ENCODE measurements at places on chromosomes 2 and 18.

GRCh38 chr2:177359836-177360595 is 32.6 kb upstream of the AGPS start:
- DNase-seq = no peak

DNA sequence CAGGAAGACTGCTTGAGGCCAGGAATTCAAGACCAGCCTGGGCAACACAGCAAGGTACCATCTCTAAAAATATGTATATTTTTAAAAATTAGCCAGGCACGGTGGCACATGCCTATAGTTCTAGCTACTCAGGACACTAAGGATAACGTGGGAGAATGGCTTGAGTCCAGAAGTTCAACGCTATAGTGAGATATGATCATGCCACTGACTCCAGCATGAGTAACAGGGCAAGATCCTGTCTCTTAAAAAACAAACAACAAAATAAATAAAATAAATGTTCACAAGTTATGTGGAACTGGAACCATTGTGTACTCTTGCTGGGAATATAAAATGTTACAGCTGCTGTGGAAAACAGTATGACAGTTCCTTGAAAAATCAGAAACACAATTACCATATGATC is 47.2 kb downstream of the USP34 start:
- no peak for DNase-seq

- no peak for DNase-seq
These were observed 38.3 kb upstream of the ACAA2 start for GRCh38 chr18:49851624-49852023.

DNA sequence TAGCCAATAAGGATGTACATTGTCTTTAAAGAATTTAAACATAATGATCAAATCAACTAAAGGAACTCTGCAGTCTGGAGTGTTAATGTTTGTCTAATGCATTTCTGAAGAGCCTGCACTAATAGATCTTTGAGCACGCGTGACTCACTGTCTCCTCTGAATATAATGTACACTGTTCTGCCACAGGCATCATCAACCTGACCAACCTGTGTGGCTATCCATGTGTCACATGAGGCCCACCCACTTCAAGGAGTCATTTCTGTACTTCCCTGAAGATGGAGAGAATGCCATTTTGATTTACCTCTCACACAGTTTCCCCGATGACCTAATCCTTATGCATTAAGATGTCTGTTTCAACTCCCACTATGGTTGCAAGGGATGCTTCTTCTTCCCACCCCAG is 434.0 kb upstream of the SPHKAP start:
- no peak for DNase-seq

GRCh38 chr2:88857951-88858411 is 166.5 kb downstream of the RPIA start:
- no peak for DNase-seq

DNA sequence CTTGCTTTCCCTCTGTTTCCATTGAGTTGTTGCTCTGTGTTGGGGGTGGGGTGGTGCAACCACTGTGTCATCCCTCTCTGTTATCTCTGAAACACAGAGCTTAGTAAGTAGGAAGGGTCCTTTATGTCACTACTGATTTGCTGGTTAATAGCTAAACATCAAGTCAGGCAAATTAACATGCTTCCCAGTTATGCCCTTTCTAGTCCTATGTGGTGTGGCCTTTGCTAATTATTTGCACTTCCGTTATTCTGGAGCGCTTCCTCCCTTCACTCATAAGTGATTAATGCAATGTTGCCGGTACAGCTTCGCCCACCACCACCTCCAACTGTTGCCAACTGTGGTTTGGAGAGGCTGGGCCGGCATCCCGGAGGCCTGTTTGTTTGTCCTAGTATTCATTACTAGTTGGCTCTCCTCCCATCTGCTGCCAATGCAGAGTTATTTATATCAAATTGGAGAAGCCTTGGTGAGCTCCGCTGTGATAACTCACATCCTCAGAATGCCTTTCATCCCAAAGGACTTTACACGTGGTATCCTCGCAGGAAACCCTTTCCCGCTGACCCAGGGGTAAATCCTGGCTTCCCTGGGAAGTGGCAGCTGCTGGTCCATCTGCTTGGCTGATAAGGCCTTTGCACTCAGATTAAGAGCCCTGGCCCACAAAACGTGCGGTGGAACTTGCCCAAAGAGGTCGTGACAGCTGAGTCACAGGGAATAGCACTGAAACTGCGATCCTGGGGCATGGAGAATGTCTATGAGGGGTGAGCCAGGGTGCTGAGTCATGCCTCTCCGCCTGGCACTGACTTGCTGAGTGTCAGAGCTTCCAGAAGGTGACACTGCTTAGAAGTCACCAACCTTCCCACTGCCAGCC is 72.0 kb upstream of the ZCCHC2 start:
- peak; percentile 13 for DNase-seq

GRCh38 chr2:241892299-241893137 is 23.0 kb downstream of the RTP5 start:
- DNase-seq = no peak

DNA sequence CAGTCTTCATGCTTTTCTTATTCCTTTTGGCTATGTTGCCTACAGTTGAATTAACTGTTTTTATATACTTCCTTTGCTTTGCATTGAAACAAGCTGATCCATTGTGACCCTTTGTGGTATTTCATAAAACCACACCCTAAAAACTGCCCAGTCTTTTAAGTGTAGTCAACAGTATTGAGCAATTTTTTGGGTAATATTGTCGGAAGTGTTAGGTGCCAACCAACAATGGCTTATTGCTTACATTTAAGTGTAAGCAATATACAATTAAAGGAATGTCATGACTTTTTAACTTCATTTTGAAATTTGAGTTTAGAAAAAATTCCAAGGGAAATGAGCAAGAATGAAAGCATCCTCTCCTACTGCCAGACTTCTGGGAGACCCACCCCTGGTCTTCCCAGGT is 174.1 kb downstream of the NEDD4L start:
- peak; percentile 72 for DNase-seq

- no peak for DNase-seq
These were observed 2.6 kb upstream of the TBC1D8 start for GRCh38 chr2:101153787-101154186.

GRCh38 chr2:32838949-32839348 is 107.8 kb upstream of the LTBP1 start:
- DNase-seq = no peak

- peak; percentile 45 for DNase-seq
These were observed 34.7 kb downstream of the NAPG start for GRCh38 chr18:10560452-10561045.

- no peak for DNase-seq
These were observed 26.5 kb upstream of the MCFD2 start for GRCh38 chr2:46942143-46942526.

DNA sequence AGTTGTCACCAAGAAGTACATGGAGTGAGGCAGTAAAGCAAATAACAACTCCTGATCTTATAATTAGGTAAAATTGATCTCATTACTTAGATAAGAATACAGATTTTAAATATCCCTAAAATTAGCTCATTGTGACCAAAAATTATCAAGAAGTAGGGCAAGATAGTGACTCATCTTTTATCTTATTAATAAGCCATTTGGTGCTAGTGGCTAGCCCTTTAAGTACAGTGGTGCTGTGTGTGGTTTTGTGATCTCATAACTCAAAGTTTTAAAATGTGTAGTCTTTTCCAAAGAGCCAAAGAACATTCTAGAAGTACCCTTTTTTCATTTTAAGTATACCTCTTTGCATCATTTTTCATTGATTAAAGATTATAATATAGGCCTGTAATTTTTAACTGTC is 569.4 kb upstream of the SETBP1 start:
- no peak for DNase-seq

- no peak for DNase-seq
These were observed 71.4 kb downstream of the EPHA4 start for GRCh38 chr2:221500501-221501209.

- DNase-seq = no peak
These were observed 22.4 kb downstream of the ALK start for GRCh38 chr2:29898999-29899398.

- DNase-seq = no peak
These were observed 3.1 kb downstream of the ARHGAP25 start for GRCh38 chr2:68737711-68738110.

DNA sequence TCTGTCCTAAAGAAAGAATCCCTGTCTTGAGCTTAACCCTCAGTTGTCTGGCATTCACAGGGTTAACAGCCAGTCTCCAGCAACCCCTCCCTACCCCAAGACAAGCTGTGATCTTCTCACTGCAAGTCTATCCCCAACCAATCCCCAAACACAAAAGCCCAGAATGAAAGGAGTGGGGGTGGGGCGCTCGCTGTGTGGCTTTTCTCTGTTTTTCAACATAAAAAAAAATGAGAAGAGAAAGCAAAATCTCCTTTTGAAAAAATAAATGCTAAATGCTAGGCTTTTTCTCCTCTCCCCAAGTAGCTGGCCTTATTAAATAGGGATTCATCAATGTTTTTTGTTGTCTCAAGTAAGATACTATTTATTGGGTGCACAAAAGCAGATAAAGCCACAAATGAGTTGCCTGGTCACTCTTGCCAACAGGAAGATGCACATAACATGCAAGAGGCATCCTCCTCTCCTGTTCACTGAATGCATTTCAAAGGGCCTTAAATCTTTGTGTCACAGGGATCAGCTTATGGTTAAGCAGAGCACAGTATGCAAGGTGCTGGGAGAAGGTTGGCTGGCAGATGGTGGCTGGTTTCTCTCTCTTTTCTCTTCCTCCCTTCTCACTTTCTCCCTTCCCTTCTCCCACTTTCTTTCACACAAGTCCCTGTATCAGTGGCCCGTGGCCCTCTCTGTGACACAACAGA is 225.6 kb downstream of the CMPK2 start:
- DNase-seq = no peak

GRCh38 chr2:19881908-19882265 is 19.9 kb downstream of the TTC32 start:
- no peak for DNase-seq

DNA sequence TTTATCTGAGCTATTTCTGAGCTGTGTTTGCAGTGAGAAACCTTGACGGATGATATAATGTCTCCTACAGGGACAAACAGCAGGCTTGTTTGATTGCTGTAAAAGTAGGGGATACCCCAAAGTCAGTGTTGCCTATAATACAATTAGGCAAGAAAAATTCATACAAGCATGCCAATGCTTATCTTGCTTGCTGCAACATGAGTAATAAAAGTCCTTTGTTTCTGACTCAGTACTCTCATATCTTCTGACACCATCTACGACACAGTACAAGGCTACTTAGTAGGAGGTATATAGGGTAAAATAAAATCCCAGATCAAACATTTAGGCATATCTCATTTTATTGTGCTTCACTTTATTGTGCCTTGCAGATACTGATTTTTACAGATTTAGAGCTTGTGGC is 33.0 kb downstream of the ERBB4 start:
- DNase-seq = no peak

DNA sequence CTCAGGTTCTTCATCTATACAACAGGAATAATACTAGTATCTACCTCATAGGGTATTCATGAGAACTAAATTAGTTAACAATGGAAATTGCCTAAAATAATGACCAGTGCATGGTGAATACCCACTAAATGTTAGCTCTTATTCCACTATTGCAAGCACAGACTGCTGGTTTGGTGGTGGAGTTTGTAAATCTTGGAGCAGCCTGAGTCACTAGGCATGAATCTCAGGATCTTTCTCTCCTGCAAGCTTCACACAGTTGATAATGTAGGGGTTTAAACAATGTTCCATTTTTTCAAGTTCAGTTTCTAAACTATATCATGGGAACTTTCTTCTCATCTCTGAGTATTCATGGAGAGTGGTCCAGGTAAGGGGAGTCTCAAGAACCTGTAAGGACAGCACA is 84.0 kb downstream of the OSR1 start:
- no peak for DNase-seq

GRCh38 chr2:168034616-168035015 is 212.8 kb downstream of the STK39 start:
- DNase-seq = no peak

- DNase-seq = no peak
These were observed 225.8 kb downstream of the NCKAP5 start for GRCh38 chr2:133342286-133343017.

DNA sequence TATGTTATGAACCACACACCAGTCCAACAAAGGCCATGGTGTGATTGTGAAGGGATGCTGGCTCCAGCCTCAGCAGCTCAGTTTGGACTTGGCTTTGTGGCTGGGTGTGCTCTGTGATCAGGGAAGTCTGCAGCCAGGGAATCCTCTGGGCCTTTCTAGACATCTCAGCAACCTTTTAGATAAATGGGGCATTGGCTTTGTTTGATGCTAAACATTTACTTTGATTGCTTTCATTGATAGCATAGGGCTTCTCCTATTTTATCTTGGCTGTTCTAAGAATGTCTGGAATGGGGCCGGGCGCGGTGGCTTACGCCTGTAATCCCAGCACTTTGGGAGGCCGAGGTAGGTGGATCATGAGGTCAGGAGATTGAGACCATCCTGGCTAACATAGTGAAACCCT is 104.5 kb downstream of the VAPA start:
- DNase-seq = no peak

- no peak for DNase-seq
These were observed 1.8 kb downstream of the KIF5C start for GRCh38 chr2:148876595-148877402.

DNA sequence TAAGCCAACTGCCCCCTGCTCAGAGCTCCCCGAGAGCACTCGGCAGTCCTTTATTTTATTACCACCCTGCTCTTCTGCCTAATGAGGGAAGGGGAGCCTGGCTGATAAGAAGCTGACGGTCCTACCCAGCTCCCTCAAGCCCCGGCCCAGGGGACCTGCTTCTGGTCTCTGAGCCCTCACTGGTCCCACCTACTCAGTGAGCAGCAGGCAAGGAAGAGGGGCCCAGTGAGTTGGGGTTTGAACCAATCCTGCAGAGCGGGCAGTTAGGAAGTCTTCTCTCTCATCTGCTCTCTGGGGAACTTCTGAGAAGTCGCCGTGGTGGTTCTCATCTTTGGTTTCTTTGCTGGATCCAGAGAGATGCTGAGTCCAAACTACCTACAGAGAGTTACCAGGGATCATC is 218.9 kb downstream of the NDUFA10 start:
- DNase-seq = no peak

DNA sequence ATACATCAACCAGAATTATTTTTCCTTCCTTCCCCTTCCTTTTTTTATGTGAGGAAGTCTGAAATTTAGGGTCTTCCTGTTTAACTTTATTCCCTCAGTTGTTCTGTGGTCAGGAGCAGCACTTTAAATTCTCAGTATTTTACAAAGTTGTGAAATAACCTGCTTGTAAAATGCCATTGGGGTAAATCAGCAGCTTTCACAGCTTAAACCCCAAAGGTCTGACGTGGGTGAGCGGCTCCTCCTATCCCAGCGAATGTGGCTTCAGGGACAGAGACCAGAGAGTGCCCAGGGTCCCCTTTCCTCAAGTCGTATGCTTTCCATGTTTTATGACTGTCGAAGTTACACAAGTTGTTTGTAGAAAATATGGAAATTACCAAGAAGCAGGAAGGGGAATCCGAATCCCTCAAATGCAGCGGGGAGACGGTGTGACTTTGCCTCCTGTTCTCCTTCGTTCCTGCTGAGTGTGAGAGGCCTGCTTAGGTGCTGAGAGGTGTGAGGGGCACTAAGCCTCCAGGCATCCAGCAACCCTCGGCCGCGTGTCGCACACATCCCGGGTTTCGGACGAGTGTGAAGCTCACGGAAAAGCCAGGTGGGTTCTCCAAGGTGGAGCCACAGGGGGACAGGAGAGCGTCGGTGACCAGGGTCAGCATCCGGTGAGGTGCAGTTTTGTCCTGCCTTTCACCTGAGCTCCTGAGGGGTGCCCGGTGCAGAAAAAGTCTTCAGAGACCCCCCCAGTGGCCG is 10.8 kb upstream of the KCNG2 start:
- no peak for DNase-seq

Measured in foreskin melanocyte (primary cell).